Fibroblast of the aortic adventitia (primary cell): ENCODE measurements at places on chromosomes 1 and 21. TPM values are rescaled to one million over a fixed set of nuclear protein-coding genes. Genes with fewer than 3 reads are reported as not detected.
A peak's percentile ranks its signal among the peaks of the same experiment; 100 is the strongest.

DNA sequence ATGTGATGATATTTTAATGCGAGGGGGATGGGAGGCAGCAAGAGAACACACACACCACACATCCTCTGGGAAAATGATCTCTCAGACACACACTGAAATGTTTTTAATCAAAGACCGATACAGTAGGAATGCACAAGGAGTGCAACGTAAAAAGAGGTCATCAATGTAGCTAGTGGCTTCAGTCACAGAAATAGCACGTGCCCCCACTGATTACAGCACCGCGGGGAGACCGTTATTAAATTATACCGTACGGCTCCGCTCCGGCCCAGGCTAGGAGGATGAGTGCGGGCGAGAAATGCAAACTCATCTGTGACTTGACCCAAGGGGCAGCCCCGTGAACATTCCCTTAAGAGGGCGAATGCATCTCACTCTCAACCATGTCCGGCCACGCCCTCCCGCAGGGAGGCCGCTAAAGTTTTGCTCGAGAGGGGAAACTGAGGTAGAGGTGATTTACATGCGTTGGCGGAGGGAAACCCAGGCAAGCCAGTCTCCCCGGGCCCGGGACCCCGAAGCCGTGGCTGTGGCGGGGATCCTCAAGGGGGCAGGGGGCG lies 552 bp downstream of the UBR4 start:
- peak; percentile 57 for DNase-seq

TNNT2 gene
- total RNA-seq, result 0.09 TPM in 1 of 2 replicates, not detected in the other

GRCh38 chr21:35484851-35485250 lies 435.7 kb upstream of the RUNX1 start:
- no peak for DNase-seq

- DNase-seq, result peak; percentile 70
These were observed 141.7 kb upstream of the EDN2 start for GRCh38 chr1:41626146-41626545.

DNA sequence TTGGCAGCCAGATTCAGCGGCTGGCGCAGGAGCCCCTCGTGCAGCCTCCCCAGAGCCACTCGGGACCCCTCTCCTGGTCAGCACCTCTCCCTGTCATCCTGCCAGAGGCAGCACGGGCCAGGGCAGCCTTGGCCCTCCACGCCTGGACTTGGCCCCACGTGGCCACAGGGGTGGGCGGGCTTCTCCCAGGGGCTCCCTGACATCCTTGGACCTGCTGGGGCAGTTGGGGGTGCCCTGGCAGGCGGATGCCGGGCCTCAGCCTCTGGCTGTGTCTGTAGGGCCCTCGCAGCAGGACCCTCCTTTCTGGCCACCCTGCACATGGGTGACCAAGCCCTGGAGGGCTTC lies 60.2 kb downstream of the MORN1 start:
- no peak for DNase-seq

- no peak for DNase-seq
These were observed 35.7 kb upstream of the PLA2G4A start for GRCh38 chr1:186792870-186793581.

- no peak for DNase-seq
These were observed 3.2 kb downstream of the IFT25 start for GRCh38 chr1:53942127-53942957.

DNA sequence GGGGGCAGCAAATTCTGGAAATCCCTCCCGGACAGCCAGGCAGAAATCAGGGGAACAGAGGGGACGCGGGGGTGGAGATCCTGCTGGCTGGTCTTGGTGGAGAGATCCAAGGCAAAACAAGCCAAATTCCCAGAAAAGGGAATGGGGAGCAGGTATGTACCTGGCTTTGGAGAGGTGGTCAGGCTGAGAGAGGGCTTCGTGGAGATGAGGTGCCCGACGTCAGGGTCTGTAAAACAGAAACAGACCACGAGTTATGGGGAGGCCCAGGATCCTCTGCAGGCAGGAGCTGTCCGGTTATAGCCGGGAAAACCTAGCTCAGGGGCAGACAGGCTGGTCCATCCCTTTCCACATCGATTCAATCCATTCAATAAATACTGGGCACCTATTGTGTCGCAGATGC lies 4.4 kb downstream of the CLEC20A start:
- DNase-seq, result no peak

GRCh38 chr1:78856096-78856495 lies 150.4 kb downstream of the ADGRL4 start:
- no peak for DNase-seq

CLDN14 gene
- total RNA-seq, result 0.27 and 0.57 TPM in 2 replicates

GRCh38 chr1:62941780-62942179 lies 157.8 kb downstream of the ATG4C start:
- DNase-seq, result no peak

LYPD8 gene
- 0.27 TPM in 1 of 2 replicates, not detected in the other for total RNA-seq

DNA sequence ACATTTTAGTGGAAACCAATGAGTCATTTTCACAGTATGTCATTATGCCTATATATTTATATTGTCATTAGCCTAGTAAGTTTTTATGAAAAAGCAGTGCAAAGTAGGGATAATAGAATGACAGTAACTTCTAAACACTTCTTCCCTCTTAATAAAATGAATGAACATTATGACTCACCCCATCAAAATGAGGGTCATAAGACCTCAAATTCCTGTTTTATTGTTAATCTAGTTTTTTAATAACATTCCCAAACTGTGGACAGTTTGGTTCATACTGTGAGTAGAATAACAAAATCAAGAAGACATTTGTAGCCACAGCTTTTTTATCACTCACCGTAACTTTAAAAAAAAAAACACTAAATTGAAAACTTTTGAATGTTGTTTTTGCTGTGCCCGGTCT lies 160.5 kb downstream of the LRRC40 start:
- DNase-seq, result peak; percentile 70

GRCh38 chr1:62875676-62876075 lies 91.7 kb downstream of the ATG4C start:
- DNase-seq, result peak; percentile 3

DNA sequence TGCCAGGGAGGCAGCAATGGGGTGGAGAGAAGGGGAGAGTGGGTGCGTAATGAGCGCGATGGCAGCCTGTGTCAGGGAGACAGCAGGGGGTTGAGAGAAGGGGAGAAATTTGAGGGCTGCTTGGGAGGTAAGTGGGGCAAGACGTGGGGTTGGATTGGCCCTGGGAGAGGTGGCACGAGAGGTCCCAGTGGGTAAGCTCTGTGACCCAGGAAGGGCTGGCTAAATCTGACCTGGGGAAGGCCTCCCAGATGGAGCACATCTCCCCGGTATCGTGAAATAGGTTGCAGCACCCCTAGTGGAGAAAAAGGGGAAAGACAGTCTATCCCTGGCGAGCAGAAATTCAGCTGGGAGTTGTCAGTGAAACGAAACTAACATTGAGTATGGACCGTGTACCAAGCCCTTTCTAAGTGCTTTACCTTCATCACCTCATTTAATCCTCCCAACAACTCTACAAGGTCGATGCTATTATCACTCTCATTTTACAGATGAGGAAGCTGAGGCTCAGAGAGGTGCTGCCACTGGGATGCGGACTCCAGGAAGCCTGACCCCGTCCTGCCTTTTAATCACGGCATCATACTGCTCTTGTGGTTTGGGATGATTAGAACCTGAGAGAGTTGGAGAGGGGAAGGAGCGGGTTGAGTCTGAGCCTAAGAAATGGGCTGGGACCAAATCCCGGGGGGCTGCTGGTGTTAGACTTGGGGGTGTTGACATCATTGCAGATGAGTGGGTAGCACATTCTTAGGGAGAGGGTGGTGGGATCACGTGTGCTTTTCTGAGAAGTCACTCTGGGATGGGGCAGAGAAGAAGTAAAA lies 56.6 kb upstream of the RPL11 start:
- peak; percentile 87 for DNase-seq

DNA sequence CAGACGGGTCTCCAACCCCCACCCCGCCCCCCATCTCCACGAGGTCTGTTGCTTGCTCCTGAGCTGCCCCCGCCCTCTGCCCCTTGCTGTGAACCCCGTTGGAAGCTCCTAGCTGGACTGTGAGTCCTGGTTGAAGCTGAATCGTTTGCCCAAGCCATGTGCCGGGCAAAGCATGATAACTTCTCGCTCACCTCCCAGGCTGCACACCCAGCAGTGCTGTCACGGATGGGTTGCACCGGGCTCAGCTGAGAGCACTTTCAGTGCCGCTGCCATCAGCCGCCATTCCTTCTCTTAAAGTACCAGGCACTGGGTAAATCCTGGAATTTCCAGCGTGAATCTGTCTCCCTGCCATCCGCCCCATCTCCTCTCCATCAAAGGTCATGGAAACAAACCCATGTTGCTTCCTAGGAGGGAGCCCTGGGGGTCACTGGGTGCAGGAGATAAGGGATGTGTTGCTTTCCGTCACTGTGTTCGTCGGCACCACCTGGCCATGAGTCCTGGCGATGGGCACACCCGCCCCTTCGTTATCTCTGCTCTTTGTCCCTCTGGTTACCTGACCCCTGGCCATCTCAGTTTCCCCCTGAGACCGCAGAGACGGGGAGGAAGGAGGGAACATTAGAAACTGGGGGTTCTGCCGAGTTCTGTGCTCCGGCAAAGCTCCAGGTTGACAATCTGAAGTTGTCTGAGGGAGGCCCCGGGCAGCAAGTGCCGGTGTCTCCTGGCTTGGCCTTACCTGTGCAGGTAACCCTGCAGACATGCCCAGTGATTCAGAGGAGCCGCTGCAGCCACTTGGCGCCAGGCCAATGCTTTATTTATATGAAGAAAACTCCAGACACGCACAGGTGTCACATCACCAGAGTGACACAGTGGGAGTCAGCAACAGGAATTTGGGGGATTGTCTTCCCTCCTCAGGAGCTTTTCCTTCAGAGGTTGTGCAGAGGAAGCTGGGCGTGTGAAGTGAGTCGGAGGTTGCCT lies 2.7 kb downstream of the PDE9A start:
- DNase-seq, result no peak

DNA sequence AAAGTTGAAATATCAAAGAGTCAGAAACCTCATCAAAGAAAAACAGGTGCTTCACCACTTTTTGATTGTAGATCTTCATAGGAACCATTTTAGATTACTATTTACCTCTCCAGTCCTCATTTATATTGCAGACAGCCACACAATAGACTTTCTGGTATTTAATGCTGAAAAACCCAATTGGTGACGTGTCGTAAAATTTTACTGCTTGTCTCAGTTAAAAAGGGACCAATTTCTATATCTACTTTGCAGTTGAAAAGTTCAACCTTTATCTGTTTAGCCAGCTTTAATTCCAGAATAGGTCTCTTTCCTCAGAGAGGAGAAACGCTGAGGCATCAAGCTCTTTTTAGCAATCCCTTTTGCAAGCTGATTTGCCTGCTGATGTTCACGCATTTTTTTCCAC lies 1722.4 kb downstream of the PLA2G4A start:
- no peak for DNase-seq

DNA sequence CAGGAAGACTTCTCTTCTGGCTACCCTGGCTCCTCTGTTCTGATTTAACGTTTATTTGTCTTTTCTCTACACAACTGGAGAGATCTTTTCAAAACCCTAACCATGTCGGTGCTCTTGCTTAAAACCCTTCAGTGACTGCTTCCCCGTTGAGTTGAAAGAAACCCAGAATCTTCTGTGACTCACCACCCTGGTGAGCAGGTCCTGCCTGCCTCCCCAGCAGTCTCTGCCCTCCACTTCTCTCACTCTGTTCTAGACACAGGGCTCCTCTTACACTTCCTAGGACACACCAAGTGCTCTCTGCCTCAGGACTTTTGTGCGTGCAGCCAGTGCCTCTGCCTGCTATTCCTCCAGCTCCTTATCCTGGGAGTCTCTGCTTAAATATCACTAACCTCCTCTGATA lies 131.4 kb downstream of the IER5 start:
- DNase-seq, result peak; percentile 12

GPR25 gene
- not detected in 2 replicates for total RNA-seq

WLS gene
- 27.3 and 235 TPM in 2 replicates for total RNA-seq

GRCh38 chr1:45721207-45721606 lies 29.2 kb downstream of the IPP start:
- peak; percentile 4 for DNase-seq
